ENCODE measurements at places on chromosomes 11 and 22.
A peak's percentile ranks its signal among the peaks of the same experiment; 100 is the strongest.

DNA sequence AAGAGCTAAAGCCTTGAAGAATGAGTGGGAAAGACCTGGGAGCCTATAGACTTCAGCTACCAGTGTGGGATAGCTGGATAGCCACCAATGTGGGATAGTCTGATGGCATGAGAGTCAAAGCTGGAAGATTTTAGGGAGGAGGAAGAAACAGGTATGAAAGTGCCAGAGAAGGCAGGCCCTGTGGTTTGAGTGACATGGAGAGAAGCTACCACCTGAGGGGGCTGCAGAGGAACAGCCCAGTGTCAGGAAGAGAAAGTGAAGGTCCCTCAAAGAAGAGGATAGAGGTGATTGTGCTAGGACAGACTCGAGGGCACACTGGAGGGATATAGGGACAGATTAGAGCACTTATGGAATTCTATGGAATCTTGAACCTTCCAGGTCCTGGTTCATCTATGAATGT lies 23.1 kb upstream of the PAX6 start:
- no peak for DNase-seq

- peak; percentile 85 for DNase-seq
Measured at GRCh38 chr22:36252754-36253522, at the start of gene APOL1. Gene APOL1, plus strand, starts transcription at chr22:36253133. Its CDS starts 1,823 bp downstream, at chr22:36254956.

DNA sequence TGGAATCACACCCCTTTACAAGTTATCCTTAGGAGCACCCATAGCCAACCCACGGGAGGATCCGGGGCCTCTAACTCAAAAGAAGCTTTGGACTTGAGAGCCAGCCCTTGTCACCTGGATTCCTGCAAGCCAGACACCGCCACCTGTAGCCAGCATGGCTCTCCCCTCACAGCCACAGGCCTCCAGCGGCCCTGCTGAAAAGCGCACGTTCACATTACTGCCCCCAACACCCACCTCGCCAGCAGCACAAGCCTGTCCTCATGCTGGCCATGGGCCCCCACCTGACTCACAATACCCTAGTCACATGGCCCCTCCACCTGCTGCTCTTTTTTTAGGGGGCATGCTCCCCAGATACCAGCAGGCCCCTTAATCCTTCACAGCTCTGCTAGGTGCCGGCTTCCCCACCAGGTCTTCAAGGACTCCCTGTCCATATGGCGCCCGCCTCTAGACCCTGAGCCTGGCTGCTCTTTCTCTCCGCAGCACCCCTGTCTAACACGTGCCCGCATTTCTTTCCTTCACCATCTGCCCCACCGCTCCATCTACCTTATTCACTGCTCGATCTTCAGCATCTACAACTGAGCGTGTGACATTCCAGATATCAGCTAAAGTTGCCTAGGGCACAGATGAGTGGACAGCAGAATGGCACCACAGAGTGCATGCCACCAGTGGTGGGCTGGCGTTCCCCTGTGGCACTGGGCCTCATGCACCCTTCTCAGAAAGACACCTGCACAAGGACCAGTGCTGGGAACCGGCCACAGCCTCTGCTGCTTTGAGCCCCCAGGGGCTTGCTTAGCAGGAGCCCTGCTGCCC lies 6.6 kb downstream of the CARS1 start:
- no peak for DNase-seq

DNA sequence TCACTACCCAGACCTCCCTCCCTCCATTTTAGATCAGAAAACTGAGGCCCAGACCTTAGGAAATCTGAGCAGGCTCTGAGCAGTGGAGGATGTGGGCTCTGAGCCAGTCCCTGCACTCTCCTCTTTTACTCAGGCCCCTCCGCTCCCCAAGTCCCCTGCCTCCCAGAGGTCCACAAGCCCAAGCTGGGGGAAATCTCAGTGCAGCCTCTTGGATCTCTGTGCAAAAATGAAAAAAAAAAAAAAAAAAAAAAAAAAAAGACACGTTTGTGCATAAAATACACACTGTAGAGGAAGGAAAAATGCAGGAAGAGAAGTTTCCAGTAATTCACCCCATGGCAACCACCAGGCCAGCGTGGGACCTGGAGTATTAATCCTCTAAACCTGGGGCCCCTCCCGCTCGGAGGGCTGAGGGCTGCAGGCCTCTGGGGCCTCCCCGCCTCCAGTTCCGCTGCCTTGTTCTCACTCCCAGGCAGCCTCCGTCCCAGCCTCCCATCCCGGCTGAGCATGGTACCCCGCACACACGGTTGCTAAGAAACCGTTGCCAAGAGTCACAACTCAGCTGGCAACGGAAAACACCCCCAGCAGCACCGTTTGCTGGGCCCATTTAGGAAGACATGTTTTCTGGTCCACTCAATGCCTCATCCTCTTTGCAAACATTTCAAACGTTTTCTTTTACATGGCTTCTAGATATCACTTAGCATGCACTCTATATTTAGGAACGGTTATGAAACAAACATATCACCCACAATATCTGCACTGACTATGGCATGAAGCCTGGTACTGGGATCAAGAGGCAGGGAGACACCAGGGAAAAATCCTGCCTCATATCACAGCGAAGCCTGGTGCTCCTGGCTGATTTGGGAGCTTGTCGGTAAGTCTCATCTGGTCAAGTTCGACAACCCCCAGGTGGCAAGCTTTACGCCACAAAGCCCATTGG lies 227.5 kb downstream of the CTTN start:
- DNase-seq: no peak

DNA sequence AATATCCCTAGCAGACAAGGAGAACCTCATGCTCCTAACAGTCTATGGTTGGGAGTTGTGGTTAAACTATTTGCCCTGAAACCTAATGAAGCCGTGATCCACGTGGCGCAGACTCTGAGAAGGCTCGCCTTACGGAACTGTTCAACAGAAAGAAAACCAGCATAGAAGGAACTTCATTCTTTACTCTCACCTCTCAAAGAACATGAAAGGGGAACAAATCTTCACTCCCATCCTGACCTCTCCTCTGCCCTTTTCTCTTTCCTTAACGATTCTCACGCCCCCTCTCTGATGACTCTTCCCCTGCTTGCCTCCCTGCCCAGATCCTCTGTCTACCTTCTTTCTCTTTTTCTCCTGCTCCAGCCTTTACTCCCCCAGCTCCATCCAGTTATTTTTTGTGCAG lies 54.2 kb downstream of the IRAG1 start:
- DNase-seq: no peak

DNA sequence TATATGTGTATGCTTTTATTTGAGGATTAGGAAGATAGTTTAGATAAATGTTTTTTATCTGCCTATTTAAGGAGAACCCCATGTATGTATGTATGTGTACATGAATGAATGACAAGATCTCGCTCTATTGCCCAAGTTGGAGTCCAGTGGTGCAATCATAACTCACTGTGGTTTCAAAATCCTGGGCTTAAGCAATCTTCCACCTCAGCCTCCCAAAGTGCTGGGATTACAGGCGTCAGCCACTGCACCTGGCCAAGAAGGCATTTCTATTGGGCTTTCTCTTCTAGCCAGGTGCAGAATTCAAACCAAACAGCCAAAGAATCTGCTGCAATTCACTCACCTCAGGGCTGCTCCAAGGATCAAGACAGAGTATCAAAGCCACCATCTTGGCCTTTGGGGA lies 25.5 kb upstream of the DGKZ start:
- DNase-seq: no peak

- DNase-seq: peak; percentile 52
Measured at GRCh38 chr11:76626921-76627401, 43.6 kb downstream of the LRRC32 start.

- no peak for DNase-seq
Measured at GRCh38 chr22:22772396-22772795, 115.2 kb upstream of the IGLL5 start.

- DNase-seq: no peak
Measured at GRCh38 chr22:36999463-36999862, 19.8 kb downstream of the TST start.

DNA sequence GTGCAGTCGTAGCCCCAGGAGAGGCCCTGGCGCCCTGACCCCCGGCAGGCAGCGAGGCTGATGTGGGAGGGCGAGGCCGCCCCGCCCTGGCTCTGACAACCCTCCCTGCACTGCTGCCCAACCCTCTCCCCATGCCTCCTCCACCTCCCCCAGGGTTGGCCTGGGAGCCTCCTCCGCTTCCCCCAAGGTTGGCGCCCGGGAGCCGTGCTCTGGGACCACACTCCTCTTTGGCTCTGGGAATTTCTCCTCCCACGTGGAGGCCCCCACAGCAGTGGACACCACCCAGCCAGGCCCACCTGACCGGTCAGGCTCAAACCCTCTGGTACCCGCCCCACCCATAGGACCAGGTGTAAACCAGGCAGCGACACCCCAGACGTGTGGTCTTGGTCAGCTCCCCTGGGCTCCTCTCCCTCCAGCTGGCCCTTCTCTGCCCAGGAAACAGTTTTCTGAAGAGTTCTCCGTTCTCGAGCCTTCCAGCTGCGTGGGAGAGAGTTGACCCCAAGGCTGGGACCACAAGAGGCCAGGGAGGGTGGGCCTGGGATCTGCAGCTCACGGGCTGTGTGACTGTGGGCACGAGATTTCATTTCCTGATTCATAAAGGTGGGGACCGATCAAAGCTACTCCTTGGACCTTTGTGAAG lies 39.5 kb upstream of the BRSK2 start:
- peak; percentile 46 for DNase-seq
